ENCODE measurements at places on chromosomes 1 and 21.

GRCh38 chr1:241464985-241465384 is 54.6 kb downstream of the FH start:
- no peak for DNase-seq

- no peak for DNase-seq
These were observed 12.2 kb downstream of the FCRLB start for GRCh38 chr1:161733526-161733925.

- DNase-seq = no peak
These were observed 6.0 kb downstream of the LY9 start for GRCh38 chr1:160801836-160802580.

- no peak for DNase-seq
These were observed 39.8 kb upstream of the C1orf105 start for GRCh38 chr1:172380441-172381244.

GRCh38 chr1:152218762-152219436 is 5.1 kb downstream of the HRNR start:
- no peak for DNase-seq

DNA sequence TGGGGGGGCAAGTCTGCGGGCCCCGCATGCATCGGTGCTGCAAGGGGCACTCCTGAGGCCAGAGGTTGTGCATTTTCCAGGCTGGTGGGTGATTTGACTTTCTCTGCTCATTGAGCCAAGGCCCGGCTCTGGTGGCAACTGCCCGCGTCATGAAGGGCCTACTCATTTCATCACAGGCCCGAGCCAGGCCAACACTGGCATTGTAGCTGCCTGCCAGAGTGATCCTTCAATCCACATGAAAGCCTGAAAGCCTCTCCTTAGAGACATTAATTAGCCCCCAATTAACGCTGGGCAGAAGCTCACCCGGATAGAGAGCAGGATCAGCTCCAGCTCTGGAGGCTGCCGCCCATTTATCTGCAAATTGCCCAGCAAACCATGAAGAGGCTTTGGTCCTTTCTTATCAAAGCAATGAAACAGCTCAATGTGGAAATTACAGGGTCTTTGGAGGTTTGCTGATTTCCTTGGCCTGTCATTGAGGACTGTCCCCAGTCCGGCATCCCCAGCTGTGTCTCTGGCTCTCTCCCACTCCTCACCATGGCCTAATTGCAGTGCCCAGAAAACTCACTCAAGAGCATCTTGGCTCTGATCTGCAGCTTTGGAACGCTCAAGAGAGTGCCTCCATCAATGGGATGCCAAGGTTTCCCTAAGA is 50.4 kb upstream of the STUM start:
- no peak for DNase-seq

- no peak for DNase-seq
These were observed 198.4 kb downstream of the MATN1 start for GRCh38 chr1:30524840-30525617.

- no peak for DNase-seq
These were observed 8.2 kb downstream of the ZNF692 start for GRCh38 chr1:248850536-248851251.

- no peak for DNase-seq
These were observed 18.9 kb upstream of the BATF3 start for GRCh38 chr1:212718499-212718898.

Measured in NCI-H187 treated with DMSO at 0.1 percent for 48 hours (cell line).